ENCODE measurements at places on chromosomes 13 and 19.

DNA sequence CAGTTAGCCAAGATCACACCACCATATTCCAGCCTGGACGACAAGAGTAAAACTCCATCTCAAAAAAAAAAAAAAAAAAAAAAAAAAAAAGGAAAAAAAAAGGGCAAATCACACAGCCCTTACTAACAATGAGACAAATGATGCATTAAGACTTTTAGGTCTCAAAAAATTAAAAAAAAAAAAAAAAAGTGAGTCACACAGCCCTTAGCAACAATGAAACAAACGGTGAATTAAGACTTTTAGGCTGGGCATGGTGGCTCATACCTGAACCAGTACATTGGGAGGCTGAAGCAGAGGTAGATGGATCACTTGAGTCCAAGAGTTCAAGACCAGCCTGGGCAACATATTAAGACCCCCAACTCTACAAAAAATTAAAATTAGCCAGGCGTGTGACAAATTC is 32.4 kb upstream of the EIF3G start:
- no peak for DNase-seq

- no peak for DNase-seq
These were observed 12.4 kb upstream of the PDCD2L start for GRCh38 chr19:34391813-34392212.

DNA sequence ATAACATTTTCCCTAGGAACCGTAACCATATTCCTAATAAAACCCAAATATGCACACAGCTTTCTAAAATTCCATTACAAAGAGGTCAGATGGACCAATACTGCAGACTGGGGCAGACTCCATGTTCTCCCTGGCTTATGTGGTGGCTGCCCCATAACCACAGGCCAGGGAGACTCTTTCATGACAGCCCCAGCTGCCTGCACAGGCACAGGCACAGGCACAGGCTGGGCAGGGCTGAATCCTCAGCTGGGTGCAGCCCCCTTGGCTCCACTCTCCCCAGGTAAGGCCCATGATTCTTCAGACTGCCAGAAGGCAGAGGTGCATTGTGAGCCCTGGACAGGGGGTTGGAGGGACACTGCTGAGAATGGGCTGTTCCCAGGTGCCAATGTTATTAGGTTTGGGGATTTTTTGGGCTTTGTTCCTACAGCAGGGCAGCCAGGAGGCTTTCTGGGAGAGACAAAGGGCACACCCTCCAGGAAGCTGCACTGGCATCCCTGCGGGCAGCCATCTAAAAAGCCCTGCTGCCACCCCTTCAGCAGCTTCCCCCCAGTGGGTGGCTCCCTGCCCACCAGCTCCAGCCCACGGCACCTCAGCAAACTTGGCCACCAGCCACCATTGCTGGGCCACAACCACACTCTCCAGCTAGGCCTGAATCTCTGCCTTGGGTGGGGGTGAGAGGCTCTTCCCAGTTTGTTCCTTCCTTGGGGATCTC is 20.0 kb downstream of the DOCK9 start:
- DNase-seq: peak; percentile 66

DNA sequence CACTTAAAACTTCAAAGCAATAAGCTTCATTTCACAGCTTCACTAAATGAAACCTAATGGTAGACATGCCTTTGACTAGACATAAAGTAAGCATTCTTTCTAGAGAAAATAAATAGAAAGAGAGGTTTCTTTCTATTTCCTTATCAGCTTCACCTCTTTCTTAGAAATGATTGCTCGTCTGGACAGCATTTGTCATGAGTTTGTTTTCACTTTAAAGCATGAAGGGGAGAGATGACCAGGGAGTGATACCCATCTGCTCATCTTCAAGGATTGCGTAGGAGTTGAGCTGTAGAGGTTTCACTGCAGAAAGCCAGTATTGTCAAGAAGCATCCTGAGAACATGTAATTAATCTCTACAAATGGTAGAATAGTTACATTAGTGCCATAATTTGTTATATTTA is 61.3 kb downstream of the COL4A2 start:
- no peak for DNase-seq

DNA sequence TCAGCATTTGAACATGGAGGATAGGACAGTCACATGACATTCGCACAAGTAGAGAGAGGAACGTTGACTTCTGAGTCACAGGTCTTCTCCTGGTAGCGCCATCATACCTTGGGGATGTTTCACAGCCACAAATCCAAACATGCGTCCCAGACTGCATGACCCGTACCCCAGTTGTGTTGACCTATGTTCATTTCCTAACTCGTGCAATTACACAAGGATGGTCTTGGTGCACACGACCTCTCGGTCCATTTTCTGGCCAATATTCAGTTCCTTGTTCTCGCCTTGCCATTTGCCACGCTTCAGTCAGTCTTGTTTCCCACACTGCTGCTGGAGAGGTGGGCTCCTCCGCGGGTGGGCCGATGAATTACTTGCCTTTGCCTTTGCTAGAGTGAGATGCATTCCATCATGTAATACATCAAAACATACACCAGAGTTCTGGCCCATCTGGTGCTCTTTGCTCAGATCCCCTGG is 87.3 kb downstream of the COL4A2 start:
- DNase-seq: no peak

DNA sequence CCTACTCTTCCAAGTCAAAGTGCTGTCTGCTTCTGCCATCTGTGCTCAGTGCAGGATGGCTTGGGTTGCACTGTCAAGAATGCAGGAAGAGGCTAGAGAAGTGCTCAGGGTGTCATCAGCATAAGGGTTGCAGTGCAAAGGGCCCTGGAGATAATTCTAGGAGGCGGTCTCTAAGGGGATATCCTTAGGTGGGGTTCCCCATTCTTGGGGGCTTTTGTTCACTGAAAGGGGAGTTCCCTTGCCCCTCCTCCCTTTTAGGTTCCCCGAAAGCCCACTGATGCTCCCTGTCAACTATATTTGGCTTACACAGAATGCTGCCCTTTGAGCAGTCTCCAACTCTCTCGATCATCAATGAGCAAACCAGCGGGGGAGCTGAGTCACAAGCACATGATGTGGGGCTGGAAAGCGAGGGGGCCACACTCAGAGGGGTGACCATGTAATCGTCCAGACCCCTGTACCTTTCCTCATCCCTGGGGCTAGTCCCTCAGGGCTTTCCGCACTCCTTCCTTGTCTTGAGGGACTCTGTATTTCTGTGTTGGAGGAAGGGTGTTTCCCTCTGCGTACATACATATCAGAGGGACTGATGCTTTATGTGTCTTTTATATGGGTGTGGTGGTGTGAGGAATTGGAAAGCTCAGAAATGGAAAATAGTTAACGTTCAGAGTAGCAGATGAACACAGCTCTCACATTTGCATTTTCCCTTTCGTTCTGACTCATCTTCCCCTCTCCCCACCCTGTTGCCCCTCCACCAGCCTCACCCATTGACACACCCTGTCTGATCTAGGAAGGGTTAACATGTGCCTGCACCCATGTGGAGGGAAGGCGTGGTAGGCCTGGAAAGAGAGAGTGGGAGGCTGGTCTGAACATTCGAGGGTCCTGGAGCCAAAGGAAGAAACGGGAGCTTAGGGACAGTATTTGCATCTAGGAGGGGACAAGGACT is 6.7 kb downstream of the ZBTB32 start:
- DNase-seq: no peak

All from lower leg skin (tissue), 4 donors.